Right renal cortex interstitium (tissue), 3 donors: ENCODE measurements at places on chromosomes 6 and 20. TPM values are rescaled to one million over a fixed set of nuclear protein-coding genes. Genes with fewer than 3 reads are reported as not detected.

TREML2 gene
- polyA plus RNA-seq: 0.16 TPM

ZNF292 gene
- 43.2 TPM for polyA plus RNA-seq

FNDC1 gene
- 7.3 TPM for polyA plus RNA-seq

RHAG gene
- 1.6 TPM for polyA plus RNA-seq

GRCh38 chr6:153003366-153003690, 819 bp upstream of the MTRF1L start:
- no peak for DNase-seq

DNA sequence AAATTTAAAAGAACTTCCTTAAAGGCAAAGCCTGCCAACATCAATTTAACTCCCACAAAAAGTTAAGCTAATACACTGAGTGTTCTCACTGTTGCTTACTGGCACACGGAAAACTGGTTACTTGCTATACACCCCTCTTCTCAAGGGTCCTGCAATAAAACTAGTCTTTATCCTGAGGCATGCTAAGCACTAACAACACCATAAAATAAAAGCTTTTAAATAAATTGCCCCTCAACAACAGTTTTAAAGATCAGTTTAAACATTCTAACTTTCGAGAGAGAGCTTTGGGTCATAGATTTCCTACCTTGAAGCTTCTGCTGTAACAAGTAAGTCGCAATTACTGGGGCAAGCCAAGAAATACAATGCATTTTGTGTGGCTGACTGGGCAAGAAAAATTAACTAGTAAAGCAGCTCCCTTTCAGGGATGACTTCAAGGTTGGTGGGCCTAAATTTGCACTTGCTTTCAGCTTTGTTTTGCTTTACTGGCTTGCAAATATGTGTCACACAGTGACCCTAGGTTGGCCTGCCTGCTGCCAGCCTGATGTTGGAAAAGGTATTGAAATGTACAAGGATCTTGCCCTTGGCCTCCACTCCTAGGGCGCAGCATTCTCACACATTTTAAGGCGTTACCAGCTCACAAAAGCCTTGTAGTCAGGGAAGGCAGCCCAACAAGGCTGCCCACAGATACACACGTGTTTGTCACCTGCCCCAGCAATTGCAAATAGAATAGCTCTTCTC, 4.0 kb upstream of the HEY2 start:
- no peak for DNase-seq

- no peak for DNase-seq
Observed at GRCh38 chr6:100565439-100566104, 100.9 kb upstream of the SIM1 start.

DNA sequence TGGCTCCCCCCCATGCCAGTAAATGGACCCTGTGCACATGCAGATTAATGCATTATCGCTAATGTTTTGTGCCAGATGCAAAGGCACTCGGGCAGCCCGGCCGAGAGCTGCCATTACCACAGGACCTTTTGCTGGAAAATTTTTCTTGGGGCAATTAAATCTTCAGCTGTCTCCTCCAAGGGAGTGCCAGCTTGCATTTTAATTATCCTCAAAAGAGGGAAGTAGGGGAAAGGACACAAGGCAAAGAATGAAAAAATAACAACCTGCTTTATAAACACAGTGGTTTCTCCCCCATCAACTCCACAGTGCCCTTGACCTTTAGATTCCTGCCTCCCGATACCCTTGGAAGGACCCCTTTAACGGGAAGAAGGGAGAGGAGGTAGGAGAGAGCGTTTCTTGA, 48.2 kb downstream of the PDYN start:
- DNase-seq: no peak

DNA sequence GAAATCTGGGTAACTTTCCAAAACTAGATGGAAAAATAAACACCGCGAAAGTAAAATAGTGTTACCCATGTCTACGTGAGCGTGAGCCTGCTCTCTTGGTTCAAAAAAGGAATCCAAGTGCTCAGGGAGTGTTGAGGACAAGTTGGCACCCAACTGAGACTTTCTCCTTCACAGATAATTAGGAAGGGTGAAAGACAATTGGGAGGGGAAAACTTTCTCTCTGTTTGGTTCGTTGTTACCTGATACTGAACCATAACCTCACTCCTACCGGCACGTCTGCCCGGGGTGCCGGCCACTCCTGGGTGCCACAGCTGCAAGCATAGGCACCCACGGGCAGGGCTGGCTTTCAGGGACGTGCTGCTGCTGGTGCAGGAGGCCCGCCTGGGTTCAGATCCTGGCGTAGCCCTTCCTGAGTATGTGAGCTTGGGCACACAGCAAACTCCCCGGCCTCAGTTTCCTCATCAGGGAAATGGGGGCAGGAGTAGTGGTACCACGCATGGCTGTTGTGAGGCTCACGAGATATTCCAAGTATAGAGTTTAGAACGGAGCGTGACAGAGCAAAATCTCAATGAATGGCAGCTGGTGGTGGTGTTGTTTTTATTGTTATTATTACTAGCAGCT, 38.2 kb upstream of the PMEPA1 start:
- DNase-seq: no peak

GRCh38 chr6:113903666-113904330, 46.7 kb downstream of the MARCKS start:
- peak; percentile 44 for DNase-seq

DNA sequence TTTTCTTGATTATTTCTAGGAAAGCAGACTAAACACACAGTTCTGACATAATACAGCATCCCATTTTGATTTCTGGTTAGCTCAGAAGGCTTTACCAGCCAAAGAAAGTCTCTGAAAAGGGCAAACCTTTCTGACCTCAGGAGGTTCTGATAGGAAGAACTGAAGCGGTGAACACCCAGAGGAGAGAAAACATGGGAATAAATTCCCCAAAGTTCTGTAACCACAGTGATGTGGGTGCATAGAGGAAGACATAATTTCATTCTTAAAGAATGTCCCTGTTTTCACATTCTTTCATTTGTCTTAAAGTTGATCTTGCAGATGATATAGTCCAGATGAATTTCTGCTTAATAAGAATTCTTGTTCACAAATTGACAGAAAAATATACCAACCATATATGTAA, 60.3 kb downstream of the RSPO3 start:
- no peak for DNase-seq

DNA sequence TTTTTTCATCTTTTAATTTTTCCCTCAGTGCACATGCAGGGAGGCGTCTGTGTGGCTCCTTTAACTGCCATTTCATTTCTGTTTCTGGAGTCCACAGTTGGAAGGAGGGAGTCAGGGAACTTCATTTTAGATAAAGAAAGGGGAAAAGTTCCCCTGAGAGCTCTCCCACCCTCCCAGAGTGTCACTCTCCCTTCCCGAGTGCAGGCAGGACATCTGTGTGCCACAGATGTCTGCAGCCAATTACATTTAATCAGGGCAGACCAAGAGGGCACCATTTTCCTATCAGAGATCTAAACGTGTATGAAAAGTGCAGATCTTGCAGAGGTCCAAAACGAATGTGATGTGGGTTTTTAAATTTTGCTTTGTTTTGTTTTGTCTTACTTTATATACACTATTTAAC, 96.6 kb downstream of the PXDC1 start:
- no peak for DNase-seq
